Fibroblast of villous mesenchyme (primary cell): ENCODE measurements at places on chromosomes 12 and 14.

- no peak for DNase-seq
These were observed 338.8 kb downstream of the DPF3 start for GRCh38 chr14:72554994-72555608.

- no peak for DNase-seq
These were observed 5.9 kb downstream of the RASSF3 start for GRCh38 chr12:64616201-64616600.

DNA sequence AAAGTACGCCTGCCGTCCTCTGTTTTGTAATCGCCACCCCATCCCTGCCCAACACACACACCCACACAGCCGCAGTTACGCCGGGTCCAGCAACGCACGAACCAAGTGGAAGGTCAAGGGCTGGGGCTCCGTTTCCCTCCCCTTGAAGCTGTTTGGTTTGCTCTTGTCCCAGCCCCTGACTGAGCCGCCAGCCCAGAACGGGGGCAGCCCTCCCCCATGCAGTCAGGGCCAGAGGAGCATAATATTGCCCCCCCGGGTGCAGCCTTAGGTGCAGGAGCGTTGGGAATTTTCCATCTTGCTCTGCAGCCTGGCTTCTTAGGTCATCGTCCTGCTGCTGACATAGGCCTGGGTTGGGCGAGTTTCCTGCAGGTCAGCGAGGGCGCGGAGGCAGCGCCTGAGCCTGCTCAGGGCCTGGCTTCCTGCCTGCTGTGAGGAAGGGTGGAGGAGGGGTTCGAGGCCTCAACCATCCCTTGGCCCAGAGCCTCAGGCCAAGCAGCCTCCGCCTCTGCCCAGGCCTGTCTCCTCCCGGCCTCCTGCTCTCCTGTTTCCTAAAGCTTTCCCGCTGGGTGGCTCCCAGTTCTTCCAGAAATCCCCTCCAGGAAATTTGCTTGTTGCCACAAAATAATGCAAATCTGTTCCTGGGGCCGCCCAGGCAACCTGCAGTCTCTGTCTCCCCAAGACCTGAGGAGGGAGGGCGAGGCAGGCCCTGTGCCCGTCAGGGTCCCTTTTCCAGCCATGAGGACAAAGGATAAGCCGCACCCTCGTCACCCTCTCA is 44.5 kb downstream of the PSMA6 start:
- peak; percentile 100 for DNase-seq

GRCh38 chr12:131535779-131536178 is 175.1 kb upstream of the SFSWAP start:
- no peak for DNase-seq

GRCh38 chr12:122964439-122965257 is 1.6 kb downstream of the ABCB9 start:
- DNase-seq = no peak

DNA sequence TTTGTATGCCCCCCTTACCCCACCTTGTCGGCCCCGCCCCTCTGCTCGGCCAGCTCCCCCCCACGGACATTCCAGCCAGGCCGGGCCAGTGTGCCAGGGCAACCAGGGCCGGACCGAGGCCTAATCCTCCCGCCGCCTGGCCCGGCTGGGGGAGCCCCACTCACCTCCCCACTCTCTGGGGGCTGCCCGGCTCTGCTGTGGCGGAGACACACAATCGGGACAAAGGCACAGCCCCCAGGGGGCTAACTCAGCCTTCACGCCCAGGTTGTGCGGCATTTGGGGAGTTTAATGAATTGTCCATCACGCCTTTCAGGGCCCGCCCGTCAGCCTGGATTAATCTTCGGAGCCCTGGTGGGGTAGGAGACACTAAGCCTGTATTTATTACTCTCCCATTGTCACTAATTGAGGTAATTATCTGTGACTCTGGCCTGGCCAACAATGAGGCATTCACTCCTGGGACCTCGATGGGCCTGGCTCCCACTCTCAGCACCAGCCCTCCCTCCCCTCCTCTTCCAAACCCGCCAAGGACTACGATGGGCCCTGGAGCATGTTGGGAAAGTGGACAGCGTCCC is 8.7 kb downstream of the WNT1 start:
- DNase-seq = no peak

GRCh38 chr14:101229666-101230065 is 326.1 kb upstream of the RTL1 start:
- DNase-seq = no peak

GRCh38 chr12:9509464-9510161 is 98.1 kb downstream of the KLRB1 start:
- no peak for DNase-seq

DNA sequence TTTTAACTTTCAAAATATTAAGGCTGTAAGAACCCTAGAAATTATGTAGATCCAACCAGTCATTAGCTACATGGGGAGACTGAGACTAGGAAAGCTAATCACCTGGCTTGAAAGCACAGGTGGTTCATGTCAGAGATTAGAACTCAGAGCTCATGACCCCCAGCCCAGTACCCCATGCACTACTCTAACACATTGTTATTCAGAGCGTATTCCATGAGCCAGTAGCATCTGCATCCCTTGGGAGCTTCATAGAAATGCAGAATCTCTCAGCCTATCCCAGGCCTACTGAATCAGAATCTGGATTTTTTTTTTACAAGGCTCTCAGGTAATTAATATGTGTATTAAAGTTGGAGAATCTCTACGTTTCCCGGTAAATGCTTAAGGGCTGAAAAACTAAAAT is 161.7 kb downstream of the BTG1 start:
- no peak for DNase-seq

DNA sequence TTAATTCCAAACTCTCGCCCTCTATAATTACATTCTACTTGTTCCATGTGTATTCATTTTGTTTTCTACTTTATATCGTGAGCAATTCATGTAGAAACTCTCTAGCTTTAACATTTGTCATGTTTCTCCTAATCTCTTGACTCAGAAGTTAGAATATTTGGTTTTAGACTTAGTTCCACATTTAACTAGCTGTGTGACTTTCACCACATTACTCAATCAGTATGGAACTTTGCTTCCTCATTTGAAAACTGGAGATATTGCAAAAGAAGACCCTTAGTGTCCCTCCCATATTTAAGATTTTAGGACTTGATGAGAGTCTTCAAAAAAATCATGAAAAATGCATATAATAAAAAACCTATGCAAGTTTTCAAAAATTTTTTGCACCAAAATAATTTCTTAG is 447.5 kb downstream of the GXYLT1 start:
- no peak for DNase-seq

DNA sequence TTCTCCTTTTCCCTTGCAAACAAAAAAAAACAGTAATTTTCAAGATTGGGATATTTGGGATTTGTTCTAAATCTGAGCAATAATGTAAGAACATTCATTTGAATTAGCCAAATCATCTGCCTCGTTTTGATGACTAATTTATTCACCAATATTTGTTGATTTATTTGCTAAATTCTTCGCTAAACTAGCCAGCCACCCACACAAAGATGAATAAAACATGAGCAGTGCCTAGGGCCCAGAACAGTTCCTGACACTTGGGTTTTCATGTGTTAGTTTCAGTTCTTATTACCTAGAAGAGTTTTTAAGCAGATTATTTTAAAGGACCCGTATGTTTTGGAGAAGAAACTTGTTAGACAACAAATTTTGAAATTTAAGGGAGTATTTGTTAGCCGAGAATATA is 1.4 kb downstream of the ETNK1 start:
- DNase-seq = peak; percentile 56

DNA sequence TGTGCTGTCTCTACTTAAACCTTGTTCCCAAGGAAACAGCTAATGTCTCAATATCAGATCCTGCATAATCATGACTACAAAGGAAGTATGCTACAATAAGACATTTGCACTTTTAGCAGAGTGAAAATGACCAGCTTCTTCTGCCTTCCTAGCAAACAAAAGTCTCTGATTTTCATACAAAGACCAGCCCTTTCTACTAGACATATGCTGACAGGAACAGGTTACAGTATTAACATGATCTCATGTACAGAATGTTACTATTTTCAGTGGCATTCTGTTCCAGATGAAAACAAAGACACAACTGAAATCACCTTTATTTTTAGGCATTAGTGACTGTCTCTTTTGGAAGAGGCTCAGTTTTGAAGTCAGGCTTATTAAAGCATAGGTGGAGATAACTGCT is 228.6 kb downstream of the MED13L start:
- DNase-seq = no peak

- no peak for DNase-seq
These were observed 51.6 kb downstream of the ARID2 start for GRCh38 chr12:45781080-45781479.

GRCh38 chr14:41285186-41285748 is 321.4 kb upstream of the LRFN5 start:
- peak; percentile 25 for DNase-seq

DNA sequence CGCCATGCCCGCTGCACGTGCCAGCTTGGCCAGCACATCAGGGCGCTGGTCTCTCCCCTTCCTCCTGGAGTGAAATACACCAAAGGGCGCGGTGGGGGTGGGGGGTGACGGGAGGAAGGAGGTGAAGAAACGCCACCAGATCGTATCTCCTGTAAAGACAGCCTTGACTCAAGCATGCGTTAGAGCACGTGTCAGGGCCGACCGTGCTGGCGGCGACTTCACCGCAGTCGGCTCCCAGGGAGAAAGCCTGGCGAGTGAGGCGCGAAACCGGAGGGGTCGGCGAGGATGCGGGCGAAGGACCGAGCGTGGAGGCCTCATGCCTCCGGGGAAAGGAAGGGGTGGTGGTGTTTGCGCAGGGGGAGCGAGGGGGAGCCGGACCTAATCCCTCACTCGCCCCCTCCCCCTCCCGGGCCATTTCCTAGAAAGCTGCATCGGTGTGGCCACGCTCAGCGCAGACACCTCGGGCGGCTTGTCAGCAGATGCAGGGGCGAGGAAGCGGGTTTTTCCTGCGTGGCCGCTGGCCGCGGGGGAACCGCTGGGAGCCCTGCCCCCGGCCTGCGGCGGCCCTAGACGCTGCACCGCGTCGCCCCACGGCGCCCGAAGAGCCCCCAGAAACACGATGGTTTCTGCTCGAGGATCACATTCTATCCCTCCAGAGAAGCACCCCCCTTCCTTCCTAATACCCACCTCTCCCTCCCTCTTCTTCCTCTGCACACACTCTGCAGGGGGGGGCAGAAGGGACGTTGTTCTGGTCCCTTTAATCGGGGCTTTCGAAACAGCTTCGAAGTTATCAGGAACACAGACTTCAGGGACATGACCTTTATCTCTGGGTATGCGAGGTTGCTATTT is 914 bp upstream of the CCND2 start:
- no peak for DNase-seq

DNA sequence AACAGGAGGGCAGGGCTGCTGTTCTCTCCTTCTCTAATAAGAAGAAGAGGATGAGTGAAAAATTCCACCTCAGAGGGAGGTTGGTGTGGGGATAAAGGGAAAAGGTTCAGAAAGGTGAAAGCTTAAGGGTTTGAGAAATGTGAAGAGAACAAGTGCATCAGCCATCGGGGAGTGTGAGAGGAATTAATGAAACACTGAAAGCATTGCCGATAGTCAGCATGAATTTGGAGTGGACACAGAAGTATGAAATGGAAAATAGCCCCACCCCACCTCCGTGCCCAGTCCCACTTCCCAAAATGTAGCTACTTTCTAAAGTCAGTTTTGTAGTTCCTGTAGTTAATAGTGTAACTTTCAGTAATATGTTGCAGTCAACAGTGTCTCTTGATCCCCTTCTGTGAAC is 33.4 kb downstream of the DIP2B start:
- DNase-seq = no peak

DNA sequence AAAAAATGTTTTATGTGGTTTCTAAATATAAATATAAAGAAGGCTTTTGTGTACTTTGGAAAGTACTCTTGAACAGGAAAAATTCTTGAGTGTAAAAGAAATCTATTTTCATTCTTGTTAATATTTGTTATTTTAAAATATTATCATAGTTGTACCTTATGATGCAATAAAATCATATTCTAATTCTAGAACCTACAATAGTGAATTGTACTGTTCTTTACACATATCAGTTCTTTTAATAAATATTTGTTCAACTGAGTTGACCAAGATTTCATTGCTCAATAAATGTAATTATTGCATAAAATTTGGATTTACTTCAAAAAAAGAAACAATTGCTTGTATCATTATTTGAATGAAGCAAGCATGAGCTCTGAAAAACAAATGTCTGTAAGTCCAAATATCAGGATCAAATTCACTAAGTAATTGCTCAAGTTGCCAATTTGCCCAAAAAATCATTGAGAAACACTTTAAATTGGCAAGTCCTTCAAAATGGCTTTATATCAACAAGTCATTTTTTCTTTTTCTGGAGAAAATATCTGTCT is 191.6 kb upstream of the SLC16A7 start:
- DNase-seq = no peak

GRCh38 chr12:47393403-47393790 is 312.4 kb downstream of the RPAP3 start:
- no peak for DNase-seq

DNA sequence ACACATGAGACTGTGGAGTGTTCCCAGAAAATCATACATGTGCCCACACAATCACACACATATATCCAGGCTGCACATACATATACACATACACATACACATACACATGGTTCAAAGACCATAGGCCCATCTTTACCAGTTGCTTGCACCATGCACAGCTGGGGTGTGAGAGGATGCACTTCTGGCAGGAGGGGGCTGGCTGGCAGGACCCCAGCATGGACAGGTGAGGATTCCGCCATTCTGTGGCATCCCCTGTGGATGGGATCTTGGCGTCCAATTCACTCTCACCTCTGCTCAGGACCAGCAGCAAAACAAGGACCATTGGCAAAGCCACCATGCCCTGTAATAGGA is 7.0 kb downstream of the ITGB7 start:
- DNase-seq = no peak

- peak; percentile 56 for DNase-seq
These were observed 18.2 kb upstream of the CLEC2D start for GRCh38 chr12:9651265-9651729.

- no peak for DNase-seq
These were observed 388.1 kb downstream of the BCAT1 start for GRCh38 chr12:24560831-24561271.

DNA sequence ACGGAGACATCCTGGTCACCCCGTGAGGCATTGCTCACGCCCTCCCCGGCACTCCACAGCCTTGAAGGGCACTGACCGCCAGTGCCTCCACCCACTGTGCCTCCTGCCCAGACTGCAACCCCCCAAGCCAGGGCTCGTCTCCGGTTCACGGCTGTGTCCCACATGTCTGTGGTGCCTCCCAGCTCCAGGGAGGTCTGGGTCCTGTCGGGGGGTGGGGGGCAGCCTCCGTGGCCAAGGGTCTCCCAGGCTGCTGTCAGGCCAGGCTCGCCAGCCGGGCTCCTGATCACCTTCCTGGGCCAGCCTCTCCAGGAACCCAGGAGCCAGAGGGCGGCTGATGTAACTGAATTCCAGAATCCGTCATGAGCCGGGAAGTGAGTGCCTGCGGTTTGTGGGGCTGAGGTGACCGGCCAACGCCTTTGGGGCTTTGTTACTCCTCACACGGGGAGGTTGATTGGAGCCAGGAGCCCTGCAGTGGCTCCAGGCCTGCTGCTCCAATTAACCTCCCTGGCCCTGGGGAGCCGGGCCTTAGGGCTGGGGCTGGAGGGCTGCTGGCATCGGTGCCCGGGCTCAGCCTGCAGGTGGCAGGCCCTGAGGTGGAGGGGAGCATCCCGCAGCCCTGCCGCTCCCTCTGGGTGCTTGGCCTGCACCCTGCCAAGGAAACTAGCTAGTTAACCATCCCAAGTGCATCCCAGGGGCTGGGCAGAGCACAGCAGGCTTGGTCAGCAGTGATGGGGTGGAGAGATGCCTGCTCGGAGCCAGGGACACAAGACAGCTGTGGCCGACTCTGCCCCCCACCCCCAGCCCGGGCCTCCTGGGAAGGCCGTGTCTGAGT is 36.4 kb upstream of the FBRSL1 start:
- peak; percentile 43 for DNase-seq

- no peak for DNase-seq
These were observed 5.8 kb downstream of the HNRNPA1 start for GRCh38 chr12:54286042-54287030.

GRCh38 chr12:50999093-50999492 is 27.1 kb downstream of the SLC11A2 start:
- no peak for DNase-seq
